Pancreas (tissue), 10 donors: ENCODE measurements at places on chromosomes 5 and 9.
A peak's percentile ranks its signal among the peaks of the same experiment; 100 is the strongest.

GRCh38 chr9:21991072-21991959 lies 2.9 kb downstream of the CDKN2A start:
- no peak for DNase-seq

- DNase-seq = no peak
Measured at GRCh38 chr5:79672392-79672791, 17.2 kb upstream of the CMYA5 start.

DNA sequence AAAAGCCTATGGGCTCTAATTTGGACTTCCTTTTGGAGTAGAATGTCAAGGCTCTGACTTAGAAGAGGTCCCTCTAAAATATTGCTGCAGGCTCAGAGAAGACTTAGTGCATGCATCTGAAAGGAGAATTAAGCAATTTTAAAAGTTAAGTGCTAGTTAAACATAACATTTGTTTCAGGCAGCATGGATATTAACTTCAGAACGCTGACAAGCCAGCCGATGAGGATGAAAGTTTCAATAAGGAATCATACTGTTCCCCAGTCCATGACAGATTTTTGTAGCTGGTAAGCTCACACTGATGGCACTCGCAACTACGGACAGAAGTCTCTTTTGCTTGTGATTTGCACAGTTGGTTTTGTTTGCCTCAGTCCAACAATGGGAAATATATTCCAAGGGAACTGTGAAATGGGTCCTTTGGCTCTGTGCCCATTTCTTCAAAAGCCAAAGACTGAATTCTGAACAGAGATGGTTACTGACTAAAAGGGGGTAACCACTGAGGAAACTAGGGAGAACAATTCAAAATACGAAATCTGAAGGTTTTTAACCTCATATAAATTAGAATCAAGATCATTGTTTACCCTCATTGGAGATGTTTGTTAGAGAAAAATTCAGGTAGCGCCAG lies 47.6 kb downstream of the DCP2 start:
- DNase-seq = no peak

- DNase-seq = no peak
Measured at GRCh38 chr9:115353681-115354080, 235.7 kb upstream of the TNC start.

GRCh38 chr5:98781964-98782363 lies 8.5 kb downstream of the RGMB start:
- DNase-seq = no peak

DNA sequence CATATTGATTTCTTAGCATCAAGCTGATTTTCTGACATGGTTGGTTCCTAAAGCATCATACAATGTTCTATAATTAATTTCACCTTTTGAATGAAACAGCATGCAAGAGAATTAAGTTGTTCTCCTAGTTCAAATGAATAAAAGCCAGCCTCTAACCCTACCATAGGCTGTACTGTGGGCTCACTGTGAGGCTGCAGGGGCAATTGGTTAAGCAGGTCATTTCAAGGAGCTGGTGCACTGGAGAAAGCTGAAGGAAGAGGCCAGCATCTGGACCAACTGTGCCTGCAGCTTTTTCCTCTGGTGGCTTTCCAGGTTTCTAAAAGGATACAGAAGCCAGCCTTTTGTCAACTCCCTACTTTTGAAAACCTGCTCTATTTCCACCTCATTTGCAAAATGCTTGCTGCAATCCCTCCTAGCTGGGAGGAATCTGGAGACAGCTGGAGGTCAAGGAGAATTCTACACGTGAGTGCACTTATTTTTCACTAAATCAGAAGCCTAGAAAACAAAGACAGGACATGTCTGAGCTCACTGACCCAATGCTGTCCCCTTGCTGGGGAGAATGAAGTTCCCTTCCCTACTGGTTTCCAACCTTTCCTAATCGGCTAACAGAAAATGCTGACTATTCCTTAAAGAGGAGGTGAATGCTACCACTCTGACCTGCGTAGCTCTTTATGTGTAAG lies 158.9 kb downstream of the APBA1 start:
- DNase-seq = no peak

DNA sequence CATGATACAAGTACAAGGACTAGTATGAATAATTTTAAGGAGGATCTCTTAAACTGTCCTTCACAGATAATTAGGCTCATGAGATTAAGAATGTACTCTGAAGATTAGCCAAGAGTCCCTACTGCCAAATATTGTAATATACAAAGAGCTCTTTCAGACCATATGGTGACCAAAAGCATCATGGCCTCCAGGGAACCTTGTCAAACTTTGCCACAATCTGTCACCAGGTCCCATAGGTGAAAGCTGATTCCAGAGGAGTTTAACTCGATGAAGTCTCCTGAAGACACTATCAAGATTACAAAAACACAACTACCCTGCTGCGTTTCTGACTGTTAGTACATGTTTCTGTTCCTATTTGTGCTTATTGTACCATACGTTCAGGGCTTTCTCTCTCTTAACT lies 395.4 kb upstream of the ITGA1 start:
- DNase-seq = no peak

GRCh38 chr9:93450945-93451815 lies at the start of gene FAM120A:
Gene FAM120A, plus strand, starts transcription at chr9:93451685. Its CDS starts 231 bp downstream, at chr9:93451916.
- peak; percentile 89 for DNase-seq

DNA sequence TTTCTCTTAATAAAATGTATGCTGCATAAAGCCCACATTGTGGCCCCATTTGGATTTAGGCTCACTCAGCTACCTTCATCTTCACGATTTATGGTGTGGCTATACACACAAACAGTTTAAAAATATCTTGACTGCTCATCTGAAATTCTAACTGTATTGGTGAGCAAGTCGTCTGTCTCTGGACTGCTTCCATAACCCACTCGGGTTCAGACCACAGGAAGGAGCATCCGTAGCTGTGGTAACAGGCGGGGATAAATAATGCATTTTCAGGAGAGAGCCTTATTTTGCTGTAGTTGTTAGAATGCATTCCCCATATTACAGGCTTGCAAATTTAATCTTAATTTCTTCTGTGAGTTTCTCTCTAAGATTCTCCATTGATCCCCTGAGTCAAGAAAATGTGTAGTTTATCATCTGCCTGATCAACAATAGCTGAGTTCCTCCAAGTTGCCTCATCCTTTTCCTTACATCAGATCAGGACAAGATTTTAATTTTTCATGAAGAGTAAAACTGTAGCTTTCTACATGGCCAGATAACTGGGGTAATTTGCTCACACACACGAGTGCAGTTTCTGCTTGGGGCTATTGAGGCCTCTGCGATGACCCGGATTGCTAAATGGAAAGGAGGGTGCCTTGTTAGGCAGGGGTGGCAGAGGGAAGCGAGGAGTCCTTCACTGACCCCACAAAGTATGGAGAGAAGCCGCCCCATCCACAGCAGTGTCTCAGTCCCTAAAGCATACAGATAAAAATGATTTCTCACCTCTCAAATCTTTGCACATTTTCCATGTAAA lies 133.9 kb downstream of the FSTL4 start:
- DNase-seq = no peak

- DNase-seq = no peak
Measured at GRCh38 chr5:95414451-95414850, 23.3 kb downstream of the FAM81B start.

DNA sequence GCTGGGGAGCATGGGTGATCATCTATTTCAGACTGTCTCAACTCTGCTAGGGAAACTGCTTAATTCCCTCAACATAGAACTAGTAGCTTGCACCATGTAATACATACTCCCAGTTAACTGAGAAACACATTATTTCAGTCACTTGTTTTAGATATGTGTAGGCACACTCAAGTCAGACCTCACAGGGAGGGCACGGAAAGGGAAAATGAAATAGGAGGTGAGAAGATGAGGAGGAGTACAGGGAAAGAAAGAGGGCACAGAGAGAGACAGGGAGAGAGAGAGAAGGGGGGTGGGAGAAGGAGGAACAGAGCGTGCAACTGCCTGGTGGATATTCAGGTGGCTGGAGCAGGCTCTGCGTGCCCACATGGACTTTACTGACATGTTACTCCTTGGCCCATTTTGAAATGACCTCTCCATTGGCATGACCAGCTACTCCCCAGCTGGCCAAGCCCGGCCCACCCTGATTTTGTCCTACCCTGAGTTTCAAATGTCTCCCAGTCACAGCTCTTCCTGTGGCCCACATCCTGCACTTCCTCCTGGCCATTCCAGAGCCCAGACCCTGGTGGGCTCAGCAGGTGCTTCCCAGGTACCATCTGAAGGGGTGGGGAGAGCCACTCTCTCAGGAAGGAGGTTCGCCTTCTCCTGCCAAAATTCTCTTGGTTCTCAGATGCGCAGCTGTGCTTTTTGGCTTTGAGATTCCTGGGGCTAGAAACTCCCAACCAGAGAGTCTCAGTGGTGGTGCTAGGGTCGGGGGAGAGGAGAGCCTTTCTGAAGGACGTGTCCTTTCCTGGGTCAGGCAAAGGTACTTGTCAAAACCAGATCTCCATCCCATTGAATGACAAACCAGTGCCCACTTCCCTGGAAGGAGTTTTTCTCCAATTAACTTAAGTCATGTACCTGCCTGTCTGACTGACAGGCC lies 229.4 kb downstream of the FSTL4 start:
- DNase-seq = no peak

- DNase-seq = no peak
Measured at GRCh38 chr5:99030906-99031440, 102.2 kb upstream of the CHD1 start.

DNA sequence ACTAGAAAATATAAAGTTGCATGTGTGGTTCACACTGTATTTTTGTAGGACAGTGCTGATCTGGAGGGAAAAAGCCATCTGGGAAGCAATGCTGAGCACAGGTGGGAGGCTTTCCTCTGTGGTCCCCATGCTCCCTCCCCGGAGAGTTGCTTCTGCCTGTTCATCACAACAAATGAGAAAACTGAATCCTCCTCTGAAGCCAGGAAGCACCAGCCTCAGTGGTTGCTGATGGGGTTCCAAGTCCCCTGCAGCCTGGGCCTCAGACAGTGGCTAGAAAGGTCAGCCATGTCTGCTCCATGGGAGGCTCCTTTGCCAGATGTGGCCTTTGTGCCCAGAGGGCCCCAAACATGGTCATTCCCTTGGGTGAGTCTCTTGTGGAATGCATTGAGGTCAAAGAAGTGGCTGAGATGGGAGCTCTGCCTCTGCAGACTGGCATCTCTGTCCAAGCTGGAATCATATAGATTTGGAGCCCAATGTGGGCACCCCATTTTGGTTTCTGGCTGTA lies 77.6 kb downstream of the C5orf15 start:
- DNase-seq = no peak

- no peak for DNase-seq
Measured at GRCh38 chr9:35521708-35522107, 31.8 kb downstream of the RUSC2 start.

DNA sequence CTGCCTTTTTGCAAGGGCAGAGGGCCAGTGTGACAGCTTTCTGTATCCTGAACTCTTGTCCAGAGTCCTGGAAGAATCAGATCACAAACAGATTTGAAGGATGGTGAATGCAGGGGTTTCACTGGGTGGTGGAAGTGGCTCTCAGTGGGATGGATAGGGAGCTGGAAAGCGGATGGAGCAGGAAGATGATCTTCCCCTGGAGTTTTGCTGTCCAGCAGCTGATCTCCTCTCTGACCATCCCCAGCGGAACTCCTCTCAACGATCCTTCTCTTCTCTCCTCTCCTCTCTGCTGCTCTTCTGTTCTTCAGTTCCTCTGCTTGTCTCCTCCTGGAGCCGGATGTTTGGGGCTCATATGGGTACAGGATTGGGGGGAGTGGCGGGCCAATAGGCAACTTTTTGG lies 108.3 kb upstream of the HMHB1 start:
- no peak for DNase-seq

- DNase-seq = no peak
Measured at GRCh38 chr9:6014670-6015270, 654 bp downstream of the RANBP6 start.
